ENCODE measurements at places on chromosomes 4 and X.

- no peak for DNase-seq
Measured at GRCh38 chrX:139739138-139739537, 31.2 kb upstream of the MCF2 start.

DNA sequence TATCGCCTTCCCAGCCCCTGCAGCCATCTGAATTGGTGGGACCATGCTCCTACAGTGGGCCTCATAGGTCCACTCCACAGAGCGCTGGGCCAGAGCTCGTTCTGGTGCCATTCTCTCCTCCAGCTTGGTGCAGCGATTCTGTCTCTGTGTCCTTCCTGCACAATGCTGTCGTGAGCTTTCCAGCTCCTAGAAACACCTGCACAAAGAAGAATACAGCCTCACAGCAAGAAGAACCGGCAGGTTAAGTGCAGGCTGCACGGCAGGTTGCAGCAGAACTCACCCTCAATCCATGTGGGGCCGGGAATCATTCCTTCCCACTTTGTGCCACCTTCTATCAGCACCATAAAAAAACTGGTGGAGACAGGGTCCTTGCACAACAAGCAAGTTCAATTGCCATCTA, 101.2 kb upstream of the ENPP6 start:
- DNase-seq, result no peak

DNA sequence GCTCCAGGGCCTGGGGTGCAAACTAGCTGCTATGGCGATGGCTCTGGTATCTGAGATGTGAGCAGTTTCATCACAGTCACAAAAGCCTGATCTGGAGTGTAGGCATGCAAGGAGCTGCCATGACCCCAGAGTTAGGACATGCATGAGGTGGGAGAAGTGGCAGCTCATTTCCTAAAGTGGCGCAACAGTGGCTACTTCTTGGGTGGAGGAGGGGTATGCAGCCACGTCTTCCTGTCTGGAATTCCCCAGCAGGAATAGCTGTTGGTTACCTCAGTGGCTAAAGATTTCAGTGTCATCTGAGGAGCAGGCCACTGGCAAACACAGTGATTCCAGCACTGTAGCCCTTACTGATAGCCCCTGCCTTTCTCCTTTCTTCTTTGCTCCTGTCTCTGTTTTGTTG, 1382.5 kb downstream of the C4orf33 start:
- DNase-seq, result no peak

- peak; percentile 1 for DNase-seq
Measured at GRCh38 chrX:41381685-41382084, 47.7 kb downstream of the DDX3X start.

GRCh38 chr4:88062311-88062710, 54.9 kb downstream of the PKD2 start:
- DNase-seq, result no peak

GRCh38 chr4:8364141-8364540, 76.4 kb downstream of the ACOX3 start:
- DNase-seq, result no peak

- no peak for DNase-seq
Measured at GRCh38 chr4:38114386-38115150, 154.4 kb downstream of the PTTG2 start.

DNA sequence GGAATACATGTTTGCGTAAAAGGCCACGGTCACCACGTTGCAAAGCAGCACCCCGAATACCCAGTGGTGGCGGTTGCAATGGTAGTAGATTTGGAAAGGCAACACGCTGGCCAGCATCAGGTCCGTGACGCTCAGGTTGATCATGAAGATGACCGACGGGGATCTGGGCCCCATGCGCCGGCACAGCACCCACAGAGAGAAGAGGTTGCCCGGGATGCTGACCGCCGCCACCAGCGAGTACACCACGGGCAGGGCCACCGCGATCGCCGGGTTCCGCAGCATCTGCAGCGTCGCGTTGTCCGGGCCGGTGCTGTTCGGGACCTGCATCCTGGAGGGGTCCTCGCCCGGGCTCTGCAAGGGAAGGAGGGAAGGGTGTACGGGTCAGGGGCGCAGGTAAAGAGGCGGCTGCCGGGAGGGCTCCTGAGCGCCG, 13.5 kb upstream of the ASMTL start:
- DNase-seq, result no peak

- no peak for DNase-seq
Measured at GRCh38 chr4:187387739-187388138, 607.8 kb upstream of the ZFP42 start.

DNA sequence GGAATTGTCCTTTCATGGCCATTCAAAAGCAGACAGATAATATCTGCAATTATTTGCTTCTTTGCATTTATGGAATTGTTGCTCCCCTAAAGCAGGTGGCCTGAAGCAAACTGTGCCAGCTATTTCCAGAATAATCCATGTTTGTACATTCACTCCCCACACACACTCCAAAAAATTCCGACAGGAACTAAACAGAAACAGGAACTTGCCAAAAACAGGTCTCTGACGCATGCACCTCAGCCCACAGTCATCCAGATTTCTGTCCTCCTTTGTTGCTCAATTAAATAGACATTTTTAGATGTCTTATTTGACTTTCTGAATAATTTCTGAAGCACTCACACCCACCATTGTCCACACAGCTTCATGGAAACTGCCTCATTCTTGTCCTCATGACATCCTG, 71.5 kb upstream of the EDNRA start:
- DNase-seq, result no peak

DNA sequence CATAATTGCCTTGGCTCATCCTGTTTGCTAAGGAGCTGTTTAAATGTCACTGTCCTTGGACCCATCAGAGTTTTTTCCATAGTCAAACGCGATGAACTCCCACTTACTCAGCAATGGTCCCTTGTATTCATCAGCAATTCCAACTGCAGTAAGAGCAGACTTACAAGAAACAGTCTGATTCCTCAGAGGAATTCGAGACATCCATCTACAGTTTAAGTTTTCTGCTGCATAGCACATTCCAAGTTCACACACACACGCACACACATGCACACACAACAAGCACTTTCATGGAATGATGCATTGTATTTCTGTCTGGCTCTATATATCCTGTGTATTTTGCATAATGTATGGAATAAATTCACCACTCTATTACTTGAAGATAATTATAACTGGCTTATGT, 32.7 kb upstream of the TMEM150C start:
- no peak for DNase-seq

- no peak for DNase-seq
Measured at GRCh38 chr4:25120146-25120940, 39.9 kb downstream of the SEPSECS start.

DNA sequence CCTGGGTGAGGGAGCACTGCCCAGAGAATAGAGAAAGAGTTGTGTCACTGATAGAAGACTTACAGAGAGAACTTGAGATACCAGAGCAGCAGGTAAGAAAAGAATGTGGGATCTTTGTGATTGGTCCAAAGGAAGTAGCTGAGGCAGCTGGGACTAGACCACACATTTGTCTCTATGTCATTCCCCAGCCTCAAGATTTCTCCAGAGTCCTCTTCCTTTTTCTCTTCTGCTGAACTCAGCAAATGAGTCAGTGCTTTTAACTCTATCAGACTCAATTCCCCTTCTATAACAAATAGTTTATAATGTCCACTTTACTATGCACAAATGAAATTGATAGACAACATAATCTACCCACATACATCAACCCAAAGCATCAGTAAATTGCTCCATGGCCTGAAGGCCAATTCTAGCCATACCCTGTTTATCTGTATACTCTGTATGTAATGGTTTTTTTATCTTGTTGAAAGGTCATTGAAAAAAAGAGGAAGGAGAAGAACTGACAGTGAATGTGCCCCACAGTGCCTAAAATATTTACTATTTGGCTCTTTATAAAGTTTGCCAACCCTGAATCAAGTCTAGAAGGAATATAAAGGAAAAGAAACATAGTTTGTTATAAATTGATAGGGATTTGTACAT, 38.2 kb downstream of the ETDC start:
- DNase-seq, result no peak

DNA sequence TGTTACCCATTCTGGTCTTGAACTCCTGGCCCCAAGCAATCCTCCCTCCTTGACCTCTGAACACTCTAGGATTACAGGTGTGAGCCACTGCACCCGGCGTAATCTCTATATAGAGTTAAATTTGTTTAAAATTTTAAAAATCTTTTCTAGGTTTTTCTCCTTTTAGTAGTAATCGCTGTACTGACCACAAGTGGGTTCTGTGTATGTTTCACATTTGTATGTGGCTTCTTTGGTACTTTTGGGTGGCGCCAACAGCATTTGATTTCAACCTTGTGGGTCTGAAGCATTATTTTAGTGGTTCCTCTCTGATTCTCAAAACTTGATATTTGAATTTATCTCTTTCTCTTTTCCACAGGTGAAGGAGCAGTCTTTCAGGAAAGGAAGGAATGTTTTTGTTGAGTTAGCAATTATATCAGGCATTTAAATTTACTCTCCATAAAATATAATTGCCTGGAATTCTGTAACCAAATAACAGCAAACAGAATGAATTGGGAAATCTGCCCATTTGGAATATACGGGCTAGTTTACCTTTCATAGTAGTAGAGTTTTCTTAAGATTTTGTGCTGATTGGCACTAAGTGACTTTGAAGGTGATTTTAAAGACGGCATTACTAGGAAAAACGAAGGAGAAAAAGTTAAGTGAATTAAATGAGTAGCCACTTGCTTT, 29.5 kb downstream of the ARHGAP10 start:
- no peak for DNase-seq

All from SW 1271 (cell line).